ENCODE measurements at places on chromosomes 4 and X.

GRCh38 chr4:123804196-123804721 is 407.7 kb downstream of the SPRY1 start:
- no peak for DNase-seq

GRCh38 chrX:48451708-48452107 is 18.4 kb downstream of the SLC38A5 start:
- DNase-seq: no peak

DNA sequence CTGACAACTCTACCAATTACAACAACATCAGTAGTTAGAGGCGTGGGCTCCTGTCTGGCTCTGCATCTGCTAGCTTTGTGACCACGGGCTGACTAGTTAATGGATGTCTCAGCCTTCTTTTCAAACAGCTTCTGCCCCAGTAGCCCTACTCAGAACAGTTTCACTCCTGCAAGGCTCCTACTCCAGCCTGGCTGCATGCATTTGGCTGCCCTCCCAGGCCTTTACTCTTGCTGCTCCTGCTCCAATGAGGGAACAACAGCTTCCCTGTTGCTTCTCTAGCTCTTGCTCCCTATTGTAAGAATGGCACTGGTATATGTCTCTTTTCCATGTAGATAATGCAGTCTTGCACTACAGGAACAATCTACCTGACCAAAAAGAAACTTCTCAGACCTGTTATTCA is 93.3 kb downstream of the TTC29 start:
- DNase-seq: no peak

- no peak for DNase-seq
Measured at GRCh38 chrX:109830157-109830703, 97.2 kb upstream of the ACSL4 start.

DNA sequence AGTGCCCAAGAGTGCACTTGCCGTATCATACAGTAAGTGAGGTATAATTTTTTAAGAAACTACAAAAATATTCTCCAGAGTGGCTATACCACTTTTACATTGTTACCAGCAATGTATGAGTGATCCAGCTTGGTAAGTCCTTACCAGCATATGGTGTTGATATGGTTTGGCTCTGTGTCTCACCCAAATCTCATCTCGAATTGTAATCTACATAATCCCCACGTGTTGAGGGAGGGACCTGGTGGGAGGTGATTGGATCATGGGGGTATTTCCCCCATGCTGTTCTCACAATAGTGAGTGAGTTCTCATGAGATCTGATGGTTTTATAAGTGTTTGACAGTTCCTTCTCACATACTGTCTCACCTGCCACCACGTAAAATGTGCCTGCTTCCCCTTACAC is 44.8 kb downstream of the RBMX start:
- DNase-seq: no peak

DNA sequence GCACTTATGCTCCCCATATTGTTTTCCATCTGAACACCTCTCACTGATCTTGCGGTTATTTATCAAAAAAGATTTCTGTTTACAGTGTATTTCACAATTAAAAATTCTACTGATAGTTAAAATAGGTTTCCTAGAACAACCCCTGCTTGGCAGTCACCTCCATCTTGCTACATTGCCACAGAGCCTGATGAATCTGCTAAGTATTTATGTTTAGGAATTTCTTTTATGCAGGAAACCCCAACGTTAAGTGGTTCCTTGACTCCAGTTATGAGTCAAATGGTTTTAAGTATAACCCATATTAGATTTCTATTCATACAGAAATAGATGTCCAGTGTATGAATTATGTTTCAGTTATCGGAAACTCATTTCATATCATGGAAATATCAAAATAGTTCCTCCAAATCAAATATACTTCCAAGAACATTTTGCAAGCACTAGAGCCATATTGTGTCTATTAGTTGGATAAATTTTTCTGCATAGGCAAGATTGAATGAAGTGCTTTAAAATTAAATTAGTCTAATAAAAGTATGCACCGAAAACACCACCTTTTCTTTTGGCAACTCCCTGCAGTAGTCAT is 20.6 kb downstream of the GALNT7 start:
- no peak for DNase-seq

- DNase-seq: no peak
Measured at GRCh38 chr4:128288689-128289106, 1.1 kb upstream of the PGRMC2 start.

- no peak for DNase-seq
Measured at GRCh38 chr4:28835501-28835900, 1884.7 kb upstream of the PCDH7 start.

All from SHP77 treated with DMSO at 0.1 percent for 48 hours (cell line).